Umbilical cord (tissue), 2 donors: ENCODE measurements at places on chromosomes 16 and 17.

GRCh38 chr17:57235124-57235523 is 21.2 kb upstream of the MSI2 start:
- no peak for DNase-seq

DNA sequence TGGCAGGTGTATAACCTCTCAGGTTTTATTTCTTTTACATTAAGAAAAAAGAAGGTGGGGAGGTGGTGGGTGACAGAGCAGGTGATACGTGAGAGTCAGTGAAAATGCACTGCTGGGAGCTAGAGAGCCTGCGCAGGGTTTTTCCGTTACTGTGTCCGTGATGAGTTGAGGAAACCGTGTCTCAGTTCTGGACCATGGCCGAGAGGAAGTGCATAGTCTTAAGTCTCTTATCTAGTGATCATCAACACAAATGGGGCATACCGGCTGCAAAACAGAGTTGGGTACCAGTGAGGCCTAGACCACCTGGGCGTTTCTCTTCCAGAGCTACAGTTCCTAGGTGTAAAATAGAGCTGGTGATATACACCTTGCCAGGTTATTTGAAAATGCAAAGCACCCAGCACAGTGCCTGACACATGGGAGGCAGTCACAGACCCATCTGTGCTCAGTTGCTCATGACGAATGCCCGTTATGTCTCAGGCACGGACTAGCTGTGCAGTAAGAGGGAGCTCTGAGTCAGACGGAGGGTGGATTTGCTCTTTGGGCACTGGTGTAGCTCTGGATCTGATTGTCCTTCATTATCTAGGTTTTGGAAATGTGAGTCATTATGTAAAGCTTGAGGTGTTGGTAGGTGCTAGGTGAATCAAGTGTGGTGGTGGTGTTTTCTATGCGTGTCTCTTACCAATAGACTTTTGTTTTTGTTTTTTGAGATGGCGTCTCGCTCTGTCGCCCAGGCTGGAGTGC is 60.9 kb downstream of the RPTOR start:
- DNase-seq: no peak

GRCh38 chr17:81680150-81680549 is 3.4 kb downstream of the ARL16 start:
- no peak for DNase-seq

DNA sequence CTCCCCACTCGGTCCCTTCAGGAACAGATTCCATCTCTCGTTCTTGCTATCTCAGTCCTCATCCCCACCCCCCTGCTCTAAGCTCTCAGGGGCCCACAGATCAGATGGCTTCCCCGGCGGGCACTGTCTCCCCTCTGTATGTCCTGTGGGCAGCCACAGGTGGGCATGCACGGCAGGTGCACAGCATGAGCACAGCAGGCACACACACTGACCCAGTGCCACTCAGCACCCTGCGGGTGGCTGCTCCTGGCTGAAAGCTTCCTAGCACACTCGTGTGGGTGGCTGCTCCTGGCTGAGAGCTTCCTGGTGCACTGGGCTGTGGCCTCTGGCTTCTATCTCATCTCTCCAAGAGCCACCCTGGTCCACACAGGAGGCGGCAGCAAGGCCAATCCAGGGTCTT is 44.5 kb upstream of the SMIM36 start:
- DNase-seq: no peak

DNA sequence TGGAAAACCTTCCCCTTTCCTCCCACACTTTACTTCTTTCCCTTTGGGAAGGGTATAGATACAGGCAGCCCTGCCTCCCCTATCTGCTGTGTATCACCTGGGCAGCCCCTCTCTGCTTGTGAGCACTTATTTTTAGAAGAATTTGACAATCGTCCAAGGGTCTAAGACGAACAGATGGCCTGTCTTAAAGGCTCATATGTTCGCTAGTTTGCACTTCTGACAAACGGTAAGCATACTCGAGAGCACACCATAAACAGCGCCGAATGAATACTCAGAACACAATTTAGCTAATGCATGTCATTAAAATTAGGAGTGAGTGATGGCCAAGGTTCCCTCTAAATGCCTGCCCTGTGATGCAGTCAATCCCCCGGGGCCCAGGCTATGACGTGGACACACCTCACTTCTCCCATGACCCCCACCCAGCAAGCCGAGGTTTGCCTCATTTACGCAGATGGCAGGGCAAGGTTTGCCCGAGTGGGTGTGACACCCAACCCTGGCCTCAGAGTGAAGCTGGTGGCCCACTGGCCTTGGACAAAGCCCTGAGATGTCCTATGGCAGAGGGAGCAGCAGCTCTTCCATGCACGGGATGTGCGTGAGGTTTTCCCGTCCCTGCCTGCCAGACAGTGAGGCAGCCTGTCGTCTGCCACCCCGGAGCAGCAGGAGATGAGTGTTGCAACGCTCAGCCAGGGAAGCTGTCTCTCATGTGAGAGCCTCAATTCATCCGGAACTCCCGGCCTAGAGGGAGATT is 125.2 kb downstream of the C16orf78 start:
- DNase-seq: no peak

- DNase-seq: no peak
Measured at GRCh38 chr17:77106874-77107358, 33.9 kb upstream of the SEC14L1 start.

DNA sequence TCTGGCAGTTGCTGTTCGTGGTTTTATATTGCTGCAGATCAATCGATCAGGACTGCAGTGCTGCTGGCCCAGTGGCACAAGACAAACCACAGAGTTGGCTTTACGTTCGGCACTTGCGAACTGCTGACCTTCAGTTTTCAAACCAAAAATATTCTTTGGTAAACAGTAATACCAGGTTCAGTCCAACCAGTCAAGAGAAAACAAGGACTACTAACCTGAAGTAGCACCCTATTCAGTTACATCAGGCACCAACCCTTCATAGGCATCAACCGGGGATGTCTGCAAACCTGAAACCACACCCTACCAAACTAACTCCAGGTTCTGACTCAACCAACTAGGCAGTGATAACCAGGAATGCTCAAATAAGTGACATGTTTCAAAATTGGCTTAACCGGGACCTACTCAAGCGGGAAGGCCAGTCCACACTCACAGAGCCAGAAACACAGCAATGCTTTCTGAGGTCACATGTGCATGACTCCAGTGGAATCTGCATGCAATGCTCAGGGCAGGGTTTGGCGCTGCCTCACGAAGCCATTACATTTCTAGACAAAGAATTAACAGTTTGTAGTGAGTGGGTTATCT is 91.1 kb downstream of the SMG6 start:
- peak; percentile 69 for DNase-seq

DNA sequence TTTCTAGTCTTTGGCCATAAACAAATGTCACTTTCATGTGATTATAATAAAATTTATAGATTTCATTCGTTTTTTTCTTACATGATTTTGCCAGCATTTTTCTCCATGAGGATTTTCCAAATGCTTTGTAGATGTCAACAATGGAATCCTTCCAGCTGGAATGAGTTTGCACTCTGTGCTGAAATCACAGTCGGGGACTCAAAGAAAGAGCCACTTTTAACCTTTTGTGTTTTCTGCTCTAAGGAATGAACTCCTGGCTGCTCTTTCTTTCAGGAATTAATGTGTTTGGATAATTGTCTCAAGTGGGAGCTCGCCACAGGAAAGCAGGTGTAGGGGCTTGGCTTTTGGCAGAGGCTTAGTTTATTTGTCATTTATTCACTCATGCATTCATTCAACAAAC is 372.3 kb upstream of the SALL1 start:
- no peak for DNase-seq

DNA sequence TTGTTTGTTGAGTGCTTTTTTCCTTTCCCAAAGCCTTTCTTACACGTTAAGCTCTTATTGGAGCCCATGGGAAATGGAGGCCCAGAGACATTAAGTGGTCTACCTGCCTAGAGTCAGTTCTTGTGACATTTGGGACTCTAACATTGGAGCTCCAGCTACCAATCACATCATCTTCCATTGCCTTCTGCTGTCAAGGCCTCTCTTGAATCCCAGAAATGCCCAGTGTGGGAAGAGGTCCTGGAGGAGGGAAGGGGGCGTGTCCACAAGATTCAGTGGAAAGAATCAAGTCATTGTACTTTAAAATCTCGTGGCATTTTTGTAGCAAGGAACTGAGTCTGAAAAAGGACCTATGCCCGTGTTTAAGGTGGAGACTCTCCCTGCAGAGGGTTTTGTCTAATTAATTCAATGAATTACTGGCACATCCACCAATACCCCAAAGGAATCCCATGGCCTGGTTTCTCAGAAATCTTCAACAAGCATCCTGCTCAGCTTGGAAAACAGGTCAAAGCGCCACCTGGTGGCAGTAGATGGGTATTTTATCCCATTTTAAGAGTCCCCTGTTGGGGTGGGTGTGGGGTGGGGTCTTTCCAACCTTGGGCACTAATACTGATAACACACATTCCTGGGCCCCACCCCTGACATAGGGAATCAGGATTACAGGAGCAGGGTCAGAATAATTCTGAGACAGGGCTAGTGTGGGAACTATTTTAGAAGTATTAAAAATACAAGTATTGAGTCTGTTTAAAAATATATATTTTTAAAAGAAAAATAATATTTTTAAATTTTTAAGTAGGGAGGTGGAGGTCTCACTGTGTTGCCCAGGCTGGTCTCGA is 24.6 kb downstream of the GPT2 start:
- DNase-seq: peak; percentile 67

- no peak for DNase-seq
Measured at GRCh38 chr16:1070084-1070863, 2.3 kb upstream of the SSTR5 start.

GRCh38 chr17:8393470-8394231 is 4.0 kb downstream of the RNF222 start:
- DNase-seq: no peak

- DNase-seq: peak; percentile 11
Measured at GRCh38 chr17:18967916-18968315, 16.0 kb downstream of the SLC5A10 start.

GRCh38 chr16:75272097-75272551 is 20.7 kb upstream of the BCAR1 start:
- peak; percentile 60 for DNase-seq

DNA sequence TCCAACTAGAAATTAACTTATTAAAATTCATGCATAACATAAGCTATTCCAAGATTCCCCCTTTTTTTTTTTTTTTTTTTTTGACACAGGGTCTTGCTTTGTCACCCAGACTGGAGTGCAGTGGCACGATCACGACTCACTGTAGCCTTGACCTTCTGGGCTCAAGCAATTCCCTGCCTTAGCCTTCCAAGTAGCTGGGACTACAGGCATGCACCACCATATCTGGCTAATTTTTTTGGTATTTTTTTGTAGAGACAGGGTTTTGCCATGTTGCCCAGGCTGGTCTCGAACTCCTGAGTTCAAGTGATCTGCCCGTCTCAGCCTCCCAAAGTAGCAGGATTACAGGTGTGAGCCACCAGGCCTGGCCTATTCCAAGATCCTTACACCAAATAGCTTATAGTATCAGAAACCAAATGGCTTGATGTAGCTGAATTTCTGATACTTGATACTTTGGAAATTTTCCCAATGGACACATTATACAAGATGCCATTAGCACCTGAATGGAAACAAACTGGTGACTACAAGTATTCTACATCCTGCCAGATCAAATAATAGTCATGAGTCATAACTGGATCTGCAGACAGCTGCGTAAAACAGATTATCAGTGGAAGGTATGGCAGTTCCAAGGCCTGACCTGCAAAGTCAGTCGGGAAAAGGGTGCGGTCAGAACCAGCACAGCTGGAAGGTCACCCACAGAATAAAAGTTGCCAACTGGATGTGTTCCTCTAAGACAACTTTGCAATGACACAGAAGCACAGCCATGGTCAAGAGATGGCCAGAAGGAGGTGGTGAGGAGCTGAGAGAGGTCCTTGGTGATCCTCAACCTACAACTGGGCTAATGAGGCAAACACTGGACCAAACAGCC is 14.5 kb downstream of the TUBG1 start:
- no peak for DNase-seq
